HT1080 (cell line): ENCODE measurements at places on chromosomes 5 and 9. TPM values are rescaled to one million over a fixed set of nuclear protein-coding genes. Genes with fewer than 3 reads are reported as not detected.

The FSTL4 gene
- 0.30 and 0.47 TPM in 2 replicates for total RNA-seq

GRCh38 chr5:115599502-115599901, 2.8 kb downstream of the TICAM2 start:
- DNase-seq = no peak

GRCh38 chr5:30592833-30593232, 600.7 kb upstream of the CDH6 start:
- DNase-seq = no peak

The SLC6A7 gene
- total RNA-seq = 0.03 TPM in 1 of 2 replicates, not detected in the other

- DNase-seq = peak; percentile 45
These were observed 963 bp upstream of the HTR1A start for GRCh38 chr5:63963080-63963735.

DNA sequence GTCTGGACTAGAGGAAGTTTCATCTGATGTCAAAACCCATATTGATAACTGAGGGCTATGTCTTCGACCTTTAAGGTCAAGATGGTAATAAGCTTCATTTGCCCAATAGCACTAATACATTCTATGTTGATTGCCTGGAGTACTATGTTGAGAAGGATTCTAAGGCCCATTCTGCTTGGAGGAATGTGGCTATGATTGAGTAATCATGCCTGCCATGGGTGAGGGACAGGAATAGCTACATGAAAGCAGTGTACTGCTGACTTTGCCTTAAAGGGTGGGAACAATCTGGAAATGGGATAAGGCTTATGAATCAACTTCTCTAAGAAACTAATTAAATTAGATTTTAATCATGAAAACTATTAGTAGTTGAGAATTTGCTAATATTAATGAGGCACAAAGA, 13.6 kb downstream of the NNT start:
- DNase-seq = no peak

The IFNA5 gene
- total RNA-seq = not detected in 2 replicates

DNA sequence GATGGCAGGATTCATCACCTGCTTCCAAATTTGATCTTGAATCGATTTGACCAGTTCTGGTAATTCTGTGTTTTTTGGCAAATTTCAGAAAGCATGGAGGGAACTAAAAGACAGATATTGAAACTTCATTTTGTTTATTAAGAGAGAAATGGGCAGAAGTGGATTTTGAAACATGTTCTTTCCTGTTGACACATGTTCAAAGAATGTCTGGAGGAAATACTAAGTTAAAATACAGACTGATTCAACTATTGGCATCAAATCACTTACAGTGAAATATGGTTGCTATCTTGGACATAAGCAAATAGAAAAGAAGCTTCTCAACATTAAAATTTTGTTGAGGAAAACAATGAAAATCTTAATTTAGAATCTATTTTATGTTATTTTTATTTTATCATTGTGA, 19.3 kb upstream of the GZMK start:
- peak; percentile 60 for DNase-seq

DNA sequence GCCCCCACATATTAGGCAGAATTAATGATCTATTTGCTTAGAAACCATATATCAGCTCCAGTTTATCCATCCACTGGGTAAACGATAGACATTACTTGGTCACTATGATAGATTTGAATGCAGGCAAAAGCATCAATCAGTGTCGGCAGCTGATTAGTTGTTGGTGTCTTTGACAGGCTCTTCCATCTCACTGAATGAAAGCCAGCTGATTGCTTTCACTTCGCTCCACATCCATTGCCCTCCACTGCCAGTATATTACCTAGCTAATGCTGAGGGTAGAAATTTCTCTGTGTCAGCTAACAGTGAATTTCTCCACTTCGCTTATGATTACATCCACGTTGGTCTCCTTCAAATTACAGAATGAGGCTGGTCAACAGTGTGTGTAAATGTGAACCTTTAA, 821.3 kb upstream of the TYRP1 start:
- DNase-seq = peak; percentile 10
